ENCODE measurements at places on chromosomes 1 and 21.

GRCh38 chr1:164640686-164641352 lies 81.8 kb downstream of the PBX1 start:
- DNase-seq: no peak

- DNase-seq: no peak
These were observed 50.9 kb downstream of the RUNX1 start for GRCh38 chr21:34998176-34998575.

DNA sequence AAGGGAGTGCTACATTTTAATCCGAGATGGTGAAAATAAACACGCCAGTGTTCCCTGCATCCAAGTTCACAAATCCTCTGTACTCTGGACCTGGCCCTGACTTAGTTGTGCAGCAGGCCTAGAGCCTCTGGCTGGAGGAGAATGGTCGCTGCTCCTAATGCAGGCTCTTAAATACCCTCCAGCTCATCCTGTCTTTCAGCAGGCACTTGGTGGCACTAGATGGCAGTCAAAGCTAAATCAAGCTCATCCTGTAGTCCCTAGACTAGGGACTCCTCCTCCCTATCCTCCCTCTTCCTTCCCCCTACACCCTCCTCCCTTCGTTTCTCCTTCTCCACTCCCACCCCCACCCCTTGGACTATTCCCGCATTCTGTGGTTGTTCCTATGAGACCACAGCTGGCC lies 41.6 kb upstream of the MTR start:
- no peak for DNase-seq

DNA sequence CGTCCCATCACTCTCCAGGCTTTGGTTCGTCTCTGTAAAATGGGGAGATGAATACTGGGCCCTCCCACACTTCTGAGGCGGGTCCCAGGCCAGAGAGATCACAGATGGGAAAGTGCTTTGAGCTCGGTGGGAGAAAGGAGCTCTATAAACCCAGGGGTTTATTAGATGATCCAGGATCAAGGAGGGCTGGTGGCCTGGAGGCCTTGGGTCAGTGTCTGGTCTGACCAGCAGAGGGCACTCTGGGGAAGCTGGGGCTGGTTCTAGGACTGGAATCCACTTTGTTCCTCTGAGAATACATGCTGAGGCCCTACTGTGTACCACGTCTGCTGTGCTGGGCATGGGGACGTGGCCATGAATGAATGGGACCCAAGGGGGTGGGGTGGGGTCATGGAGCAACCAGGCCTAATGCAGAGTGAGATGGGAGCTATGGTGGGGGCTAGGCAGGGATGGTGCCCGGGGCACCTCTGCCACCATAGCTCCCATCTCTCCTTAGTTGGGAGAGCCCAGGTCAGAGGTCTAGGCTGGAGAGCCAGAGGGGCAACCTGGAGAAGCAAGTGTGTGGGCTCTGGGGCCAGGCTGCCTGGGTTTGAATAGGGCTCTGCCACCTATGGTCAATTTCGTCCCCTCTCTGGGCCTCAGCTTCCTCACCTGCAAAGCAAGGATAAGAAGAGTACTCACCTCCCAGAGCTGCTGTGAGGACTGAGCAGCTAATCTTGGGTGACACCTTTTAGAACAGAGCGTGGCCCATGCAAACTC lies 9.0 kb upstream of the FAM131C start:
- no peak for DNase-seq

Measured in spinal cord (tissue), 10 donors.